ENCODE measurements at places on chromosomes 5 and 9.

- DNase-seq, result no peak
Measured at GRCh38 chr5:157606046-157606445, 30.5 kb upstream of the ADAM19 start.

GRCh38 chr5:134769206-134769605, 10.6 kb downstream of the DDX46 start:
- DNase-seq, result no peak

DNA sequence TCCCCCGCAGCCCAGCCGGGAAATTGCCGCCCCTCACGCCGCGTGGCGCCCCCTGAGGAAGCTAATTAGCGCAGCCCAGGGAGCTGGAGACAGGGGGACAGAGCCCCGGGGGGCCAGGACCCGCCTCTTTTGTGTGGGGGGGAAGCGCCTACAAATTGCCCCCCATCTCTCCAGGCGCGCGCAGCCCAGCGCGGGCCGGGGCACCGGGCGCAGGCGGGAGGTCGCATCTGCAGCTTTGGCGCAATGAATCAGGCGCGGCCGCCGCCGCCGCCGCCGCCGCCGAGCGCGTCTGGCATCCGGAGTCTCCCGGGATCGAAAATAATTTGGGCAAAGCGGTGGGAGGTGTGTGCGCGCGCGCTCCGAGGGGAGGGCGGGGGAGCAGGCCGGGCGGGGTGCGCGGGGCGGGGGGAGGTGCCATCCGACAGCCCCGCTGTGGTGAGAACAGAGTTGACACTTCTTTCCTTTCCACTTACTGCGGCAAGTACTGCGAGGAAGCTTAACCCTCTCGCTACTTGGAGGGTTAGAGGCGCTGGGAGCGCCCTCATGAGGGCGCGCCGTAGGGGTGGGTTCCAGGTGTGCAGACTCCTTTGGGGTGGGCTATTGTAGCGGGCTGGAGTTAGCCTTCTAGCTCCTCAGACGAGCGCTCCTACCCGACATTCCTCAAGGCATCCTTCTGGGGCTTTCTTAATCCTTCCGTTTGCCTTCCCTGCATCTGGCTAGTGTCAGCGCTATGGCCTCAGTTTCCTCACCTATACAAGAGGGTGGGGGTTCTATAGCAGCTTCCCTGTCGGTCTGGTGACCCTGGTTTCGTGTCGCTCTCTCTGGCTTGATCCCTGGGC, 63.1 kb downstream of the CXXC5 start:
- peak; percentile 57 for DNase-seq

DNA sequence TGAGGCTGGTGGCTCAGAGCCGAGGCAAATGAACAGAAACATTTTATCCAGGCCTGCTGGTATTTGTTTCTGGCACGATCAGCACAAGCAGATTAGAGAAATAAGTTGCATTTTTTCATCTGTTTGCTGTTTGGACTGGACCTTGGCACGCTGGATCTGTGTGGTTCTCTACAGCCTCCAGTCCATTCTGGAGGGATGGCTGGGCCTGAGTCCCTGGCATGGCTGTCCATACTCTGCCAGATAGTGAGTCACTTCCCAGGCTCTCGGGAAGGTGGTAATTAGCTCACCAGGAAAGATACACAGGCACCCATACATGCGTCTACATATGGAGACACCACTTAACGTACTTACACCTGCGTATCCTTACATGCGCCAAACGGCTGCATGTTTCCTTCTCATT, 78.6 kb downstream of the SPRY4 start:
- no peak for DNase-seq

DNA sequence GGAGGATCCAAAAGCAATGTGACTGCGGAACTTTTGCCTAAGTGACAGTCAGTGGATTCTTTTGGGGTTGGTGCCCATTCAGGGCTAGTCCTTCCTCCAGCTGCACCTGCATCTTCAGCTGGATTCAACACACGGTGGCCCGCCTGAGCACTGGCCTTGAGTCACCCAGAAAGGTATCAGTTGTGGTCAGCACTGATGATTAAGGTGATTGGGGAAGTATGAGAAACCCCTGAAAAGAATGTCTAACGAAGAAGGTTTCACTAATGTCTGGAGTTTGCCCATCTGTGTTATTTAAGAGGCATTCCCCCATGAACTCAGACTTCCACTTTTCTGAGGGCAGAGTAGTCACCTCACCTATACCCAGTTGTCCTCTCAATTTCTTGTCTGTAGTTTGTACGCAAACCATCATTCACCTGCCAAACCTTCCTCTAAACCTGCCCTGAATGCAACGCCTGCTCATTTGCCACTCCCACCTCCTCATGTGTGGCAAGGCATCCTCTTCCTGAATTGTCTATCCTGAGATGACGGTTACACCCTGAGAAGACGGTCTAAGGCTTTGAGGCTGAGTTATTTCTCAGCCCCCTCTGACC, 27.2 kb downstream of the CSF2 start:
- no peak for DNase-seq

- DNase-seq, result no peak
Measured at GRCh38 chr5:132059696-132060500, 557 bp upstream of the IL3 start.

DNA sequence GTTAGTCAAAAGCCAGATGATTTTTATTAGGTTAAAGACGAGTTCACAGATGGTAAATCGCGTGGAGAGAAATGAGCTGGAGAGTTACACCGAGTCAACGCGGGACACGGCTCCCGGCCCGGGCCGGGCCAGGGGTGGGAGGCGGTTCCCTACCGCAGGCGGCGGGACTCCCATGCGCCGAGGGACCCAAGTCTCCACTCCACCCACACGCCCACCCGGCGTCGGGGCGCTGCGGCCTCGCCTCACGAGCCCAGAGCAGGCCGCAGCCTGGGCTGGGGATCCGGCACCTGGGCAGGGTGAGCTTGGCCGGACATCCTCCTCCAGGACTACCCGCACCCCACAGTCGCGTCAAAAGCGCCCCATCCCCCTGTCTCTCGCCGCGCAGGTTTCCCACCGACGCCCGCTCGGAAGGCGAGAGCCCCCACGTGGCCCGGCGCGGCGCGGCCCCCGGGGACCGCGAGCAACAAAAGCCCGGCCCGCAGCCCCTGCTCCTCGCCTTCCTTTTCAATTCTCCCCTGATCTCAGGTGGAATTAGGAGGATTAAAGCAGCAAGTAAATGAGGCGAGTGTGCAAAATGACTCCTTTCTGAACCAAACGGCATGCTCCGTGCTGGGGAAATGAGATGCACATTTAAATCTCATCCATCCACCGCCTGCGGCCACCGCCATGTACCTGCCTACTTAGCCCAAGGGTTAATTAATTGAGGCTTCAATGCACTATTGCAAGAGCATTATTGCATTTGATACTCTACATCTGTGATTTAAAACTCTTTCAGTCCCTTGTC, 196.5 kb upstream of the TBCA start:
- peak; percentile 85 for DNase-seq

GRCh38 chr5:133952729-133953567, 15.5 kb downstream of the C5orf15 start:
- peak; percentile 38 for DNase-seq

- DNase-seq, result no peak
Measured at GRCh38 chr5:142145106-142145900, 36.7 kb downstream of the NDFIP1 start.

DNA sequence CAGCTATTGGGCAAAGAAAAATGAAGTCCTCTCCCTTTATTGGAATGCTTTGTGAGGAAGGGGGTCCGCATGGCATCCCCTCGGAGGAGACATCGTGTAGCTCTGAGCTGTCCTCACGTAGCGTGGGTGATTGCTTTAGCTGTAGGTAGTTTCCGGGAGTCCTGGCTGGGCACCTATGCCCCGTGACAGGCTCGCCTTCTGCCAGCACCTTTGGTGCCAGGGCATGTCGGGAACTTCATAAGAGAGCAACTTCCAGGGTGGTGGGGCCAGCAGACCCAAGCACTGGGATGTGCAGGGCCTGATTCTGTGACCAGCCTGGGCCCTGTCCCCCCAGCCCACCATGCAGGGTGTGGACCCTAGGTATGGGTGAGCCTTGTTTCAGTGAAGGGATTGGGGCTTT, 64.0 kb downstream of the WNK2 start:
- no peak for DNase-seq

GRCh38 chr5:132364319-132364718, 5.2 kb upstream of the SLC22A5 start:
- DNase-seq, result no peak

- DNase-seq, result no peak
Measured at GRCh38 chr9:124047251-124047672, 35.7 kb downstream of the LHX2 start.

DNA sequence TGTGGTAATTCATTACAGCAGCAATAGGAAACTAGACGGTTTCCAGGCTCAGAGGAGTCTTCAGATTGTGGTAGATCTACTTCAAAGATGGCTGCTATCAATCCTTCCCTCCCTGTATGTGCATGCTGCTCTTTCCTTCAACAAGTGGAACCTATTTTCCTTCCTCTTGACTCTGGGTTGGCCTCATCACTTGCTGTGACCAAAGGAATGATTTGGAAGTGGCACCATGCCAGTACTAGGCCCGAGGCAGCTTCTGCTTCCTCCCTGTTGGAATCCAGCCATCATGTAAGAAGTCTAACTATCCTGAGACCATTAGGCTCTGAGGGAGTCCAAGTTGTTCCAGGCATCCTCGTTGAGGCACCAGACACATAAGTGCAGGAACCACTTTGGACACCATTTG, 46.5 kb upstream of the MCTP1 start:
- DNase-seq, result no peak

GRCh38 chr5:60330236-60330635, 369.7 kb downstream of the DEPDC1B start:
- no peak for DNase-seq

GRCh38 chr9:125593581-125594222, 113.3 kb downstream of the MAPKAP1 start:
- DNase-seq, result no peak

GRCh38 chr5:126921241-126922091, 108.9 kb downstream of the MARCHF3 start:
- no peak for DNase-seq

GRCh38 chr5:124451721-124452383, 294.6 kb downstream of the ZNF608 start:
- DNase-seq, result no peak

DNA sequence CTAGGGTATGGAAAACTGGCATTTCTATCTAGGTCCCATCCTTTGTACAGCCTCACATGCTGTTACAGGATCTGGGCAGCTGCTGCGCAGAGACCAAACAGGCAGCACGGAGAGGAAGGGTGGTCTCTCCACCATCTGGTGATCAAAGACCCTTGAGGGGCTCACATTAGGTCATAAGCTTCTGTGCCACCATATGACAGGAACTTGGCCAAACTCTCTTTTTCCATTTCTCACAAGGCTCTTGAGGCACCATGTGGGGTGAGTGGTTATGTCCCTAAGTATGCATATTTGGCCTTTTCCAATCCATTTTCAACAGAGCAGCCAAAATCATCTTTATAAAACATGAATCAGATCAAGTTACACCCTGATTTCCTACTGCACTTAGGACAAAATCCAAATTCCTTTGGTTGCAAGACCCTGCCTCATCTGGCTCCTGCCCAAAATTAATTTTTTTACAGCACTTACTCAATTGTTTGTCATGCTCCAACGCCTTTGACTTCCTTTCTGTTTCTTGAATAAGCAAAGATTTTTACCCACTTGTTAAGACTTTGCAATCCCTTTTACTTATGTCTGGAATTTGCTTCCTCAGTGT, 730.0 kb downstream of the MAT2B start:
- no peak for DNase-seq

Data from posterior cingulate gyrus (tissue), 11 donors.